Sigmoid colon (tissue), 7 donors: ENCODE measurements at places on chromosomes 16 and 17.

DNA sequence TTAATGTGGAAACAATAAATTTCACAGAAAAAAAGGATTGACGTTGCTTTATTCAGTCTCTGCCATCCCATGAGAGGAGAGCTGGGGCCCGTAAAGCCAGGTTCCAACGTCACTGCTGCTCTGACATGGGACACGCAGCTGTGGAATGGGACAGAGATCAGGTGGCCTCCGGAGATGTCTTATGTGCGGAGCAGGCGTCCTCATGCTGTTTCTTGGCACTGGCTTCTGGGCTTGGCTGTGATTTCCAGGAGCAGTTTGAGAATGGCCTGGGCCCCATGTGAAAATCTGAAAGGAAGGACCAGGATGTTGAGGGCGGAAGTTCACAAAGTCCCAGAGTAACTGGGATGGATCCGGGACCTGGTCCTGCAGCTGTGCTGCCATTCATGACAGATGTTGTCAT lies 32.4 kb downstream of the NDEL1 start:
- no peak overlapping the region for H3K4me3 ChIP-seq
- peak overlapping the region; percentile 31 for H3K27ac ChIP-seq
- H3K4me1 ChIP-seq: peaks cover 43% of the 10 kb centered on the region

DNA sequence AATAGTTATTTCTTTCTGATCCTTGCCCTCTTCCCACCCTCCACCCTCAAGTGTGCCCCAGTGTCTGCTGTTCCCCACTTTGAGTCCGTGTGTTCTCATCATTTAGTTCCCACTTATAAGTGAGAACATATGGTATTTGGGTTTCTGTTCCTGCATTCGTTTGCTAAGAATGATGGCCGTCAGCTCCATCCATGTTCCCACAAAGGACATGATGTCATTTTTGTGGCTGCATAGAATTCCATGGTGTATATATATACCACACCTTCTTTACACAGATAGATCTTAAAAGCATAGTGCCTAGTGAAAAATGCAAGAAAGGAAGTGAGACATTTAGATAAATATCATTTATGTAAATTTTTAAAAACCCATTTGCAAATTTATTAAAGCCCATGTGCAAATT lies 33.1 kb downstream of the HS3ST2 start:
- H3K27me3 ChIP-seq: no peaks in the 10 kb centered on the region
- H3K36me3 ChIP-seq: no peaks in the 10 kb centered on the region
- no peak overlapping the region for H3K4me3 ChIP-seq
- no peaks in the 10 kb centered on the region for H3K4me1 ChIP-seq

GRCh38 chr16:48330189-48330840 lies 54.9 kb downstream of the SIAH1 start:
- H3K4me1 ChIP-seq: no peaks in the 10 kb centered on the region
- no peak overlapping the region for H3K27ac ChIP-seq
- H3K4me3 ChIP-seq: no peak overlapping the region

DNA sequence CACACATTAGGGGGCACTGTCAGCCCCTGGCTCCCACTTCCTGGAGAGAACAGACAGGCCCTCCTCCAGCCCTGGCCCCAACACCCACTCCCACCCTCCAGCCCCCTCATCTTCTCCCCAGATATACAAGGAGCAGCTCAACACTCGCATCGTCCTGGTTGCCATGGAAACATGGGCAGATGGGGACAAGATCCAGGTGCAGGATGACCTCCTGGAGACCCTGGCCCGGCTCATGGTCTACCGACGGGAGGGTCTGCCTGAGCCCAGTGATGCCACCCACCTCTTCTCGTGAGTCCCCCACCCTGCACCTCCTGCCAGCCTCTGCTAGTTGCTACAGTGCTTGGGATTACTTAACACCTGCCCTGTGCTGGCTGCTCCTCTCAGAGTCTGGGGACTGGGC lies 14.4 kb downstream of the ADAM11 start:
- H3K4me1 ChIP-seq: peaks cover 19% of the 10 kb centered on the region
- H3K27me3 ChIP-seq: peaks cover 5% of the 10 kb centered on the region
- no peak for DNase-seq
- H3K4me3 ChIP-seq: no peak overlapping the region
- H3K36me3 ChIP-seq: no peaks in the 10 kb centered on the region
- no peak overlapping the region for H3K27ac ChIP-seq

- no peaks in the 10 kb centered on the region for H3K4me1 ChIP-seq
- no peaks in the 10 kb centered on the region for H3K36me3 ChIP-seq
- no peak overlapping the region for H3K4me3 ChIP-seq
- no peak overlapping the region for H3K27ac ChIP-seq
Observed at GRCh38 chr17:46736100-46736499, 82.4 kb downstream of the WNT3 start.

DNA sequence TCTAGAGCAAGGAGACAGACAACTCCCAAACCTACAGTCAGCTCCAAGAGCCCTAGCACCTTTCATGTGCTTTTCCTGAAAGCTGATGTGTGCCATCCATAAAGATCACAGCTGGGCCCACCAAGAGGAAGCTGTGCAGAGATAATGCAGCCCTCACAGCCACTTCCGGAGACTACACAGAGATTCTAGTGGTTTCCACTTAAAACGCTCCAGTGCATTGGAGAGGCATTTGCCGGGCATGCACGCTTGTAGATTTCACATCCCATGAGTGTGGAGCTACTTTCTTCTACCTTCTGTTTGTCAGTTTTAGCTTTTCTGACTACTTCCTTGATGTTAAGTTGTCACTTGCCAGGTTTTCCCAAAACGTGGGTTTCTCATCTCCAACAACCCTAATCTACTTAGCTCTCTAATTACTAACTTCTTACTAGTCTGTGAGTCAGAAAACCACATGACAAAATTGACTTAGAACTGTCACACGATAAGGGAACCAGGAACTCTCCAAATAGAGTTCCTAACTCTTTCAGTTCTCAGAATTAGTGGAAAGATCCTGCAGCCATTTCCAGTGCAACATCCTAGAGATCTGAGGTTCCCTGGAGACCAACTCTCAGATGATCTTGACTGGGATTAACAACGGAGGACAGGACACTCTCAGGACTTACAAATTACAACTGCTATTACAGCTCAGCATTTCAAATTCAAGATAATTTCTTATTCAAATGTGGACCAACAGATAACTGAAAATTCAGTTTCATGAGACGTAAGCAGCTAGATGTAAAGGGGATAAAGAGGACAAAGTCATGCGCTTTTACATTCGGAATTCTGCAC lies 28.6 kb downstream of the PMP22 start:
- H3K27ac ChIP-seq: no peak overlapping the region
- no peaks in the 10 kb centered on the region for H3K4me1 ChIP-seq
- peaks cover 90% of the 10 kb centered on the region for H3K36me3 ChIP-seq
- no peak overlapping the region for H3K4me3 ChIP-seq
- H3K27me3 ChIP-seq: no peaks in the 10 kb centered on the region
